ENCODE measurements at places on chromosomes 16 and 17. TPM values are rescaled to one million over a fixed set of nuclear protein-coding genes. Genes with fewer than 3 reads are reported as not detected.

Gene KRTAP16-1
- 0.05 TPM for total RNA-seq

Gene COPRS
- 79.5 TPM for total RNA-seq

Gene PYDC1
- not detected for total RNA-seq

Gene NLRP1
- 16.7 TPM for total RNA-seq

Gene HOXB8
- total RNA-seq: 4.1 TPM

Gene PNMT
- 1.7 TPM for total RNA-seq

Gene PRR15L
- total RNA-seq: not detected

Gene HNF1B
- total RNA-seq: 0.34 TPM

All from dermis blood vessel endothelial cell (primary cell).